NCI-H2081 treated with DMSO at 0.1 percent for 48 hours (cell line): ENCODE measurements at places on chromosomes 13 and 19.

GRCh38 chr13:77518266-77518665 is 17.2 kb upstream of the SCEL start:
- no peak for DNase-seq

DNA sequence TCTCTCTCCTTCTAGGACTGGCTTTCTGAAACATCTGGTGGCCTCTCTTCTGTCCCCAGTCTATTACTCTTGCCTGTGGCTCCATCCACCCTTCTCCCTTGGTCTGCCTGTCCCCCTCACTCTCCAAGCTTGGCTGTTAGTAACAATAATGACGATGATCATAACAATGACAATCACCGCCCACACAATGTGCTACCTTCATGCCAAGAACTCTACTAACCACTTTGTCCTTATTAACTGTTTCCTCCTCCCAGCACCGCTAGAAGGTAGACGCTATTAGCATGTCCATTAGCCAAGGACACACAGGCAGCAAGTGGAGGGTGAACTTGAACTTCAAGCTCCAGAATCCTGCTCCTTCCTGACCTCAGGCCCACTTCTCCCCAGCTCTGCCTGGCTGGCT is 2.7 kb downstream of the GYS1 start:
- no peak for DNase-seq

GRCh38 chr13:92074658-92075057 is 676.2 kb downstream of the GPC5 start:
- no peak for DNase-seq

DNA sequence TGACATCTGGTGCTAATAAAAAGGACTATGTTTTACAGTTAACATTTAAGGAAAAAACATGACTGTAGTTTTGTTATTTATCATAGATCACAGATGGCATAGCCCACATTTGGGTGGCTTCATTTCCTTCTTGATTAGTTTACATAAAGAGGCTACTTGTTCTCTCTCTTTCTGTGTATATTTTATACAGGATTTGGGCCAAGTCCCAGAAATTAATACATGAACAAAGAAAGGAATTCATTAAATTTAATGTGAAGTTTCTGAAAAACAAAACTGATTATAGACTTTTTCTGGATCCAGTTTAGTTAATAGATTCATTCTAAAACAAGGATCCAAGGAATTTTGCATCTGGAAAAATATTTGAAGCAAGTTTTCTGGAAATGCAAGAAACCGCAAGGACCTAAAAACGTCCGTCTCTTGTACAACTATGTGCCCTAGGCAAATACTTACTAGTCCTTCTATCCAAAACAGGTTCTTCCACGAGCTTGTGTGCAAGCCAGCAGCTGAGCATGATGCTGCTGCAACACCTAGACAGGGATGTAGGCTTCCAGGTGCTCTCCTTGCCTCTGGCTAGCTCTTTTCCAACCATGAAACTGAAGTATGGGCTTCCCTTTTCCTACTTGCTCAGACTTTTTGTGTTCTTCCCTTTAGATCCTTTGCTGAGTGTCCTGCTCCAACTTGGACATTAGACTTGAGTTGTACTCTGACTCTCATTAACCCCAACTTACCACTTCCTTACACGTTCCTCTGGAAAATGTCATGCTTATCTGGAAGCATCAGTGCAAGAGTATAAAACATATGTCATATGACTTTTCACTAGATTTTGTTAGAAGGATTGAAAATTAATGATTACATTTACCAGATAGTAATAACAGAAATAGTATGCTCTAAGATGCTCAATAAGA is 161.5 kb upstream of the STARD13 start:
- DNase-seq = no peak

GRCh38 chr13:108915634-108916512 is 286.5 kb downstream of the MYO16 start:
- DNase-seq = peak; percentile 16

GRCh38 chr19:28169168-28169887 is 1043.6 kb downstream of the UQCRFS1 start:
- DNase-seq = no peak

DNA sequence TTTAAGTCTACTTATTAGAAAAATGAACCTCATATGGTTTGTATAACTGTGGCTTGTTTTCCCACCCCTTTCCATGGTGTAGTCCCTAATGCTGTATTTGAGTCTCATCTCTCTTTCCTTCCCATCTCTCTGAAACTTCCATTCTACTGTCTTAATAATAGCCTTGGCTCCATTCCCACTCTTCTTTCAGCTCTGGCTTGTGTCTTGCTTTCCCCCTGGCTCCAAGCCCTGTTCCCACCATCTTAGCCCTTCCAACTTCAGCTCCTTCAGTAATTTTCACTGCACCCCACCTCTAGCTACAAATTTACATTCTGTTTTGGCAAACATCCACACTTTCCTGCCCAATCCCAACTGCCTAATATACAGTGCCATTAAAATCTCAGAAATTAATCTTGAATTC is 137.5 kb downstream of the SLITRK6 start:
- no peak for DNase-seq

DNA sequence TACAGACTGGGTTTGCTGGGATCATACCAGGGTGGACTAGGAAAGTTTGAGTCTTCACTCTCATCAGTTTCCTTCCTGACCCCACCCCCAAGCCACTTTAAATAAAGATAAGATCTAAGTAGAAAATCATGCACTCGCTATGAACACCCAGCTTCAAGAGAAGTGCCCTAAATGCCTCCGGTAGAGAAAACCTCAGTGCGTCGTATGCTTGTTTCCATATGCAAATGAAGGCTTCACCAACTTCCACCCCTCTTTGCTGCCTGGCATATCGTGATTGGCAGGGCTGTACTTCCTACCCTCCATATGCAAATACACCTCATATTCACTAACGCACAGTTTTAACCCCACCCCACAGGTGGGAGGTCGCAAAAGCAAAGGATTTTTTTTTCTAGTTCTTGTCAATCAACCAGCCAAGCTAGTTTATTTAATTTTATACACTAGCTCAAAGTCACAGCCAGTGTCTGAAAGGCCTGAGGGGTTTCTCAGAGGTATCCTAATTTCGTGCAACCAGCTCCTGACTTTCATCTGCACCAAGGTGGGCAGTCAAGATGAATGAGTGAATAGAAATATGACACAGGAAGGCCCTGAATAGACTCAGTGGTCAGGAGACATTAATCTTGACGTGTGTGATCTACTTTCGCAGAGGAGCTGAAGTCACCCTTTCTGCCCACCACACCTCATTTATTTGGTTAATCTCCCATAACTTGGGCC is 121.1 kb upstream of the TSHZ3 start:
- DNase-seq = no peak

GRCh38 chr13:99477493-99477892 is 23.8 kb upstream of the TM9SF2 start:
- no peak for DNase-seq

DNA sequence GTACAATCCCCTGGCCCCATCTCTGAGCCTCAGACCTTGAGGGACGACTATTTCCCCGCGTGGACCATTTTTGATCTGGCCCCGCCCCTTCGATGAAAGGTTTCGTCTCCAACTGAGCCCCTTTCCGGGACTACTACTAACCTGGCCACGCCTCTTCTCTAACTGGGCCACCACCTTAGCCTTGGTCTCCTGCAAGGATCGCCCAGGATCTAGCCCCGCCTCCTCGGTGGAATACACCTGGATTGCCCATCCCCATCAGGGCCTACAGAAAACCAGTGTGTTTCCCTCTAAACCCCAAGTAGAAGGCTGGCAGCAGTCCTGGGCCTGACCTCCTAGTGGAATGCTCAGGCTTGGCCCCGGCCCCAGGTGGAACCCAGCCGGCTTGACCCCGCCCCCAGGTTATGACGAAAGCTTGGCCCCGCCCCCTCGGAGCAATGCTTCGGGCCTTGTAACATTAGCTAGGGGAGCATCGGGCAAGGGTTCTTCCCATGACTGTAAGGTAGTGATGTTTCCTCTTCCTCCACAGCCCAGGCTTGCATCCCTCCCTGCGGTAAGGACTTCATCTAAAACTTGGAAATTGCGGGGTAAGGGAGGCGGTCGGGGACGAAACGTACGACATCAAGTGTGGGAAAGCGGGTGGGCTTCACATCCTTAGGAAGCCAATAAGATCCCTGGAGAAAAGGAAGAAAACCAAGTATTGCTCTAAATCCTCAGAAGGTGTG is 9.1 kb downstream of the SPACA6 start:
- DNase-seq = no peak

GRCh38 chr19:50921426-50922316 is 10.5 kb upstream of the KLK4 start:
- no peak for DNase-seq

- DNase-seq = no peak
Measured at GRCh38 chr19:30882411-30883005, 466.7 kb downstream of the TSHZ3 start.

- DNase-seq = no peak
Measured at GRCh38 chr19:49301165-49301865, 23.7 kb downstream of the SLC6A16 start.

GRCh38 chr13:112905086-112905485 is 63.9 kb upstream of the MCF2L start:
- DNase-seq = no peak

GRCh38 chr13:110850840-110851239 is 64.0 kb downstream of the ANKRD10 start:
- DNase-seq = no peak

- no peak for DNase-seq
Measured at GRCh38 chr19:48292798-48293197, 22.9 kb downstream of the ZNF114 start.

- no peak for DNase-seq
Measured at GRCh38 chr13:41465898-41466320, 8.6 kb downstream of the RGCC start.

- DNase-seq = no peak
Measured at GRCh38 chr19:925087-925525, 729 bp upstream of the ARID3A start.

DNA sequence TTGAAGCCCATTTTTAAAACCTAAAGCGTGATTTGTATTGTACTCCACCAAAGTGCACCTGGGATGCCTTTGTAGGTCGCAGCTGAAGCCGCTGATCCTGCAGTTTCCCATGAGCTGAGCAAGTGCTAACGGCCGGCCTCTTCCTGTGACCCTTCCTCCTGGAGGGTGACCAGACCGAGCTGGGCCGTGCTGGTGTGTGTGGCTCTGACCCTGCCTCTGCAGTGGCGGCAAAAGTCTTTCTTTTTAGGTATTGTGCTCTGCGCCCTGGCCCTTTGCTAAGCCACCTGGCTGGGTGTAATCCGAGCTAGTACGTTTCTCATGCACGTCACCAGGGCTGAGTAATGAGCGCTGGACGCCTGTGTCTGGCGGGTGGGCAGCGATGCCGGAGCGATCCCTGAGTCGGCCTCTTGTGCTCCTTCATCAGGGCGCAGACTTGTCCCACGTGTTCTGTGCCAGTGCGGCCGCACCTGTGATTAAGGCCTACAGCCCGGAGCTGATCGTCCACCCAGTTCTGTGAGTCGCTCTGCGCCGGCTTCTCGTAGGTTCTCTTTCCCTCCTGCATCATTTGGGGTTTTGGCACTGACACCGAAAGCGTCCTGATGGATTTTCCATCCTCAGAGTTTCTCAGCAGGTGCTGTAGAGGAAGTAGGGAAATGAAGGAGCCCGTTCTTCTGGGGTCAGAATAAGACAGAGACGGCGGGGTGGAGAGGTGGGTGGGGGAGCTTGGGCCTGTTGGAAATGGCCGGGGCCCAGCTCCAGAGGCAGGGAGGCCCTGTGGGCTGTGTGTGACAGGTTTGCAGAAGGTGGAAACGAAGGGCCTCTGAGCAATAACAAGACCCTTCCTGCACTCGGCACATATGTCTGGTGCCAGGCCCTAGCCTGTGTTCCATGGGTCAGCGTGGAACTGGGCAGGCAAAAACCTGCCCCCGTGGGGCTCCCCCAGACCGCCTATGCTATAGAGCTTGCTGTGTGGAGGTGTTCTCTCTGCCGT is 9.7 kb downstream of the NAXD start:
- DNase-seq = no peak

DNA sequence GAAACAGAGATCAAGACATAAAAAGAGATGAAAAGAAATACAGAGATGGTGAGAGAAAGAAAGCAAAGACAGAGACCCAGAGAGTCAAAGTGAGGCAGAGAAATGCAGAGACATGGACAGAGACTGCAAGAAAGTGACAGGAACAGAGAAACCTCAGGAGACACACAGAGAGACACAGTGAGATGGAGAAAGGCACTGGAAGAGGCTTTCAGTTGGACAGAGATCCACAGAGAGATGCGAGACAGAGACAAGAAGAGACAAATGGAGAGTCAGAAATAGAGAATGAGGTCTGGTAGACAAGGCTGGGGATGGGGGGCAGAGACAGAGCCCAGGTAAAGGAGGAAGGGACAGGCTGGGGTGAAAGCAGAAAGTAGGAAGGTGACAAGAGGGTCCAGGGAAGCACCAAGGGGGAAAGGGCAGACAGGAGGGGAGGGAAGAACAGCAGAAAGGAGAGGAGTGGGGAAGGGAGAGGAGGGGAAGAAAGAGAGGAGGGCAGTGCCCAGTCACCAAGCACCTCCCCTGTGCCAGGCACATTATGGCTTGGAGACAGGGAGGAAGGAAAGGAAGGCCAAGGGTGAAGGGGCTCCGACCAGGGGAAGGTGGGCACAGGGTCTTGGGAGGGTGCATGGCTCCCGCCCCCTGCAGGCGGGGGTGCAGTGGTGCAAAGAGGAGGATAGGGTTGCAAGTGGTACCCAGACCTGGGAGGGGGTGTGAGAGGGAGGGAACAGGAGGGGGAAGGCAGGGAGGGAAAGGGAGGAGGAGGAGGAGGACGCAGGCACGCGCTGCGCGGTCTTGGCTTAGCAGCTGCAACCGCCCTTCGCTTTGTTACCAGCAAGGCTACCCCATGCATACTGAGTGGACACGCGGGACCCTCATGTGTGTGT is 38.4 kb downstream of the DEDD2 start:
- DNase-seq = no peak

DNA sequence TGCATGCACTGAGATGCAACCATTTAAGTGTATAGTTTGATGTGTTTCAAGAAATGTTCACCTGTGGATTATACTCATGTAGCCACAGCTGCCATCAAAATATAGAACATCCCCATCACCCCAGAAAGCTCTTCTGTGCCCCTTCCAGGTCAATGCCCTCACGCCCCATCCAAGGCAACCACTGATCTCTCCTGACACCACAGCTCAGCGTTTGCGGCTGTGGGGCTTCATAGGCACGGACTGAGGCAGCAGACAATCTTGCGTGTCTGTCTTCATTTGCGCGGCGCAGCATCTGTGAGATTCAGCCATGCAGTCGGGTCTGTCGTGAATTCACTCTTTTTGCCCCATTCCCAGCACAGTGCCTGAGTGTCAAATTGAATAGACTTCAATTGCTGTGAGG is 153.8 kb upstream of the UQCRFS1 start:
- DNase-seq = no peak

- peak; percentile 62 for DNase-seq
Measured at GRCh38 chr19:12156223-12157058, at the start of gene ZNF625. Gene ZNF625, minus strand, starts transcription at chr19:12156734. Its CDS starts 176 bp downstream, at chr19:12156558.
